ENCODE measurements at places on chromosomes 4 and X.

DNA sequence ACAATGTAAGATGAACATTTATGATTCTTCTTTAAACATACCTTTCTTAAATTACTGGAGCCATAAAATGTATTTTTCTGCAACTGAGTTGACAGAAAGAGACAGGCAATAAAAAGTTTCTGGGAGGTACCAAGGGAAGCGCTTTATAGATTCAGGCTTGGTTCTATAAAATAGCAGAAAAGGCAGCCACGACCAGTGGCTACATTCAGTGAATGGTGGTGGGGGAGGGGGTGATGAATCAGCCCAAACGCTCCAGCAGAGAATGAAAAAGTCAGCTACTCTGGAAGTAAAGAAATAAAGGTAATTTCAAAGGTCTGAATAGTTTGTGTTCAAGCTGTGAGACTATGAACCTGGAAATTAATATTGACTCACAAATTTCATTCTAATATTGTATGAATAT is 456.1 kb downstream of the KCTD8 start:
- no peak for DNase-seq

- DNase-seq, result no peak
Observed at GRCh38 chrX:2848871-2849301, 20.2 kb downstream of the GYG2 start.

DNA sequence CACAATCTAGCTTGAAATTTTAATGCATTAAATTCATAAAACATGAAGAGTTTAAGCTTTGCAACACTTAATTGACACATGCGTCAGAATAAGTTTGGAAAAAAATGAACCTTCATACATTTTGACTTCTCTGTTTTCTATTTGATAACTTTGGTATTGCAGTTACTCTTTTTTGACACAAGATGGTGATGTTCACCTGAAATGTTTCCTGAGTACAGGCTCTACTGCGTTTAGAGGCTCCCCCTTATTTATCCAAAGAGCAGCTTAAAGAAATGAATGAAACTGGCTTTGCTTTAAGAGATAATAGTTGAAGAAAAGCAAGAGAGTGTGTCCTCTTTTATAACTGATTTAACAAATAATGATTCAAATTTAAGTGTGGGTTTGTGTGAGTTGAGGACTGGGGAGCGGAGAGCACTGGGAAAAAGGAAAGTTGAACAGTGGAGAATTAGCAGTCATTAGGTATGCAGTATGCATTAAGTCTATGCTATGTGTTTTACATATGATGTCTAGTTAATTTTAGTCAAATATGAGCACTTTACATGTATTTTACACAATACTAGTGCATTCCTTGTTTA is 180.6 kb upstream of the NUDT6 start:
- peak; percentile 35 for DNase-seq

DNA sequence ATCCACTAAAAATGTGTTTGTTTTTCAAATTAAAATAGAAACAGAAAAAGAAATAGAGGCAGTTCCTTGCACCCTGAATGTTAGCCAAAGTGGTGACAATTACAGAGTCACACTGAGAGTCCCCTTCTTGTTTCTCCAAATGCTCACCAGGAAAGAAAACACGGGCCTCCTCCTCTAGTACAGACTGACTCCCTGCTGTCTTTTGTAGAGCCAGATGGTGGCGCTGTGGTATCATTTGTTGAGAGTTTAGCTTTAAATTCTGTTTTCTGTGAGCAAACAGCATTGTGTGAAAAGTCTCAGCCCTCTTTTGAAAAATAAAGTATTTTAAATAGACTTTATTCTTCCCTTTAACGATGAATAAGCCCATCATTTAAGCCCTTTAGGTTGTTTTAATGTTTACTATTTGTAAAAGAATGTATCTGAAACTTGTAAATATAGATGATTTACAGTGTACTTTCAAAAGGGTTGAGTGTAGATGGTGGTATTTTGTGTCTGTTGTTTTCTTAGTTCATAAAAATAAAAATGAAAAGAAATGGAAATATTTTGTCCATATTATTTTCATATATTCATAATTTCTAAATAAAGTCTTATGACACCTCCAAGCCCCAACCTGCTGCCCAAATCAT is 36.9 kb upstream of the ATOH1 start:
- DNase-seq, result peak; percentile 63

- DNase-seq, result no peak
Observed at GRCh38 chr4:14910411-14910810, 91.9 kb upstream of the CPEB2 start.

DNA sequence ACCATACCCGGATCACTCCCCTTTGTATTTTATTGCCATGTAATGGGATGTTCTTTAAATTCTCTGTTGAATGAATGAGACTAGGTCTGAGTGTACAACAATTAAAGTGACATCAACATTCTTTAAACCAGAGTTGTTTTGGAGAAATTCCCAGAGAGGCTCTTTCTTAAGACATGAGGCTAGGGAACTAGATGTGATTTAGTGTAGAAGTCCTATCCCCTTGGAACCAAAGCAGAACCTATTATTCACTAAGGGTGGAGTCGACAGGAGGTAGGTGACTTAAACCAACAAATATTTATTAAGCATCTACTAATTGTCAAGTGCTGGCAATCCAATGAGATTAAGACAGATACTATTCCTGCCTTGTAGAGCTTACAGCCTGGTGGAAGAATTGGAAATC is 1.7 kb downstream of the EIF1AX start:
- DNase-seq, result no peak

DNA sequence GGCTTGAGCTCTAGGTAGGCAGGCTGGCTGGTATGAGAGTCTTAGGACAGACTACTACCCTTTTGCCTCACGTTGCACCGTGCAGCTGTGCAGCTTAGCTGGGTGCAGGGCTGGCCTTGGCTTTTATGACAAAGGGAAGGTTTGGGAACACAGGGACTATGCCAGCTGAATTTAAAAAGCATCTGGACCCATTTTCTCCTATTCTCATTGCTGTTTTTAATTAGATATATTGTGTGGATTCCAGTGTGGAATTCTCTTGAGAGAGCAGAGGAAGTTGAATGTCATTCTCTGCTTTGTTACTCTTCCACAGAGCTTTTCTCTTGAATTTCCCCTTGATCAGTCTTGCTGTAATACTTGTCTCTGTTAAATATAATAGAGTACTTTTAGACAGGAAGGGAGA is 192.7 kb downstream of the ZNF330 start:
- DNase-seq, result no peak

DNA sequence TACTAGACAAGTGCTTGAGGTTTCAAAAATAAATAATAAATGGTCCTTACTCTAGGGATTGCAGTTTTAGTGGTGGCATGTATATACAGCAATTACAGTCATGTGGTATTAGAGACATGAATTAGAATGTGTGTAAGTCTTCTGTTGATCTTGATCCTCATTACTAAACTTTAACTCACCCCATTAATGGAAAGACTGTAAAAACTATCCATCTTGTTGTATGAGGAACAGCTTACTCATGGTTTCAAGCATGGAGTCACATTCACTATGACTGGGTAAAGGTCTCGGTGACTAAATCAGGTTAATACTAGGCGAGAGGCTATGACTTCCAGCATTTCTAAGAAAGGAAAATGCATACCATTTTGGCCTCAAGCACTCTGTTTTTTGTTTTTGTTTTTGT is 107.0 kb upstream of the HPGD start:
- no peak for DNase-seq

- DNase-seq, result no peak
Observed at GRCh38 chrX:69161786-69162349, 3.4 kb downstream of the PJA1 start.

GRCh38 chrX:129748305-129748704 is 9.5 kb downstream of the XPNPEP2 start:
- no peak for DNase-seq

- no peak for DNase-seq
Observed at GRCh38 chr4:55791666-55792065, 27.9 kb upstream of the EXOC1L start.

DNA sequence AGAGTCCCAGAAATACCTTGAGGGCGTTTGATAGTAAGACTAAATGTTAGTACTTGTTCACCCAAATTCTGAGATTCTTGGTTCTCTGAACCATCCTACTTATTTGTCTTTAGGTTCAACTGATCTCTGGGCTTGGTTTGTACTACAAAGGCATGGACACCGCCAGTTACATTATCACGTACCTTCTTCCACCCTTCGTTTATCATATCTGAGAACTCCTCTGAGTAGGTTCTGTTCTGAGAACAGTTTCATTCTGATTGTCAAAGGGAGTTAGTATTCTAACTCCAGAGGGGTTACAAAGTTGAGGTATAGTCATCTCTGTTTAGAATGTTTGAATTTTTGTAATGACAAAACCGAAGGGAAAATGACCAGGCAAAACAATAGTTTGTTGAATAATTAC is 19.3 kb downstream of the ZFX start:
- DNase-seq, result no peak

- no peak for DNase-seq
Observed at GRCh38 chr4:103591841-103592240, 127.9 kb downstream of the TACR3 start.

DNA sequence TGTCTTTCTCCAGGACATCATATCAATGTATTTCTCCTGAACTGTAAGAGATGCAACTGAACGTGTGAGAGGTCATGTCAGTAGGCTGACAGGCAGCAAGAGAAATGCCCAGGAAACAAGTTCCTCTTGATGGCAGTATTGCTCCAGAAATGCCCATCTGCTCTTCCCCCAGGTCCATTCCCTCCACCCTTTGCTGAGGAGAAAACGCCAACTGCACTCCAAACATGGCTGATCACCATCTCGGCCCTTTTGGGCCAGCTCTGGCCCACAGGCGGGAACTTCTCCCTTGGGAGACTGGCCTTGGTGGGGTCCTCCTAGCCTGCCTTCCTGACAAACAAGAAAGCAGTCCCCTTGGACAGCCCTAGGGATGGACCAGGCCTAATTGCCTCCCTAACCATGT is 276.5 kb upstream of the AGTR2 start:
- peak; percentile 45 for DNase-seq

GRCh38 chr4:26476545-26476944 is 13.7 kb downstream of the CCKAR start:
- DNase-seq, result no peak

DNA sequence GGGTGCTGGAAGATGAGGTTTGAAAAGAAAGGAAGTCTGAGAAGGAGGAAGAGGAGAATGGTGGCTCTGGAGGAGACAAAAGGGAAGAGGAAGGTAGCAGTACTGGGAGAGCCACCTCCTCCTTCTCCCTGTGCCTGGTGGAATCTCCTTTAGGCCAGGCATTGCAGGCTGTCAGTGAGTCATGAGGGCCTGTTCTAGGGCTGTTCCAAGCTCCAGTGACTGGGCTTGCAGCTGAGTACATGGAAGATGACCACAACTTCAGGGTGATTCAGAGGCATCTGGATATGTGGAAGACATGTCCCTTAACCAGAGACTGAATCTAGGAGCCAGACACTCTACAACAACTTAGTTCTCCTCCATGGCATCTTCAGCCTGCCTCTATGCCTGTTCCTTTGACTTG is 107.8 kb downstream of the EFNB1 start:
- DNase-seq, result no peak

DNA sequence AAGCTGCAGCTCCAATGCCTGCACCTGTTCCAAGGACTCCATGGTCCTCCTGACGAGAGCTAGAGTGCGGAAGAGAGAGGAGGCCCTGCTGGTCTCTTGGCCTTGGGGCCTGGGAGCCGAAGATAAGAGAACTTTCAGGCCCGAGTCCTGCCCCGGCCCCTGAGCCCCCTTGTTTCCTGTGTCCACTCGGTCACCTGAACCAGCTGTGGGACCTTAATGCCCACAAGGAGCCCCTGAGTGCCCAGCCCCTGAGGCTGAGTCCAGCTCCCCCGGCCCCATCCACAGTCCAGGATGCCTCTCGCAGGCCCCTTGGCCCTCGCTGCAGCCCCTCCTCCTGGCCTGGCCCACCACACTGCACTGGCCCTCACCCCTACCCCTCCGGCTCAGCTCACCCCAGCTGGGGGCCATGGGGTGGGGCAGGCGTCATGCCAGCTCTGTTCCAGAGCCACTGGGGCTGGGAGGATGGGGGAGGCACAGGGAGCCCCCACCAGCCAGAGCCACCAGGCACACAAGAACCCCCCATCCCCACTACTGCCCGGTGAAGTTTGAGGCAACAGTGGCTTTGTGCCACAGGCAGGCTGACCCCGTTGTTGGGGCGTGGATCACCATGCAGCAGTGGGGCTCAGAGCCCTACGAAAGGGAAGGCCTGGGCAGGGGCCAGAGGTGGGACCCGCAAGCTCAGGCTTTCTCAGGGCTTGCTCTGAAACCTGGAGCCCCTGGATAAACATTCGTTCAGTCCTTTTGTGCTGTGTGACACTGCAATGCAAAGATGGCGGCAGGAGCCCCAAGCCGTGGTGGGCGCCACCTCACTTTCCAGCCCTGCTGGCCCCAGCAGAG is 14.1 kb downstream of the NAT8L start:
- DNase-seq, result no peak

DNA sequence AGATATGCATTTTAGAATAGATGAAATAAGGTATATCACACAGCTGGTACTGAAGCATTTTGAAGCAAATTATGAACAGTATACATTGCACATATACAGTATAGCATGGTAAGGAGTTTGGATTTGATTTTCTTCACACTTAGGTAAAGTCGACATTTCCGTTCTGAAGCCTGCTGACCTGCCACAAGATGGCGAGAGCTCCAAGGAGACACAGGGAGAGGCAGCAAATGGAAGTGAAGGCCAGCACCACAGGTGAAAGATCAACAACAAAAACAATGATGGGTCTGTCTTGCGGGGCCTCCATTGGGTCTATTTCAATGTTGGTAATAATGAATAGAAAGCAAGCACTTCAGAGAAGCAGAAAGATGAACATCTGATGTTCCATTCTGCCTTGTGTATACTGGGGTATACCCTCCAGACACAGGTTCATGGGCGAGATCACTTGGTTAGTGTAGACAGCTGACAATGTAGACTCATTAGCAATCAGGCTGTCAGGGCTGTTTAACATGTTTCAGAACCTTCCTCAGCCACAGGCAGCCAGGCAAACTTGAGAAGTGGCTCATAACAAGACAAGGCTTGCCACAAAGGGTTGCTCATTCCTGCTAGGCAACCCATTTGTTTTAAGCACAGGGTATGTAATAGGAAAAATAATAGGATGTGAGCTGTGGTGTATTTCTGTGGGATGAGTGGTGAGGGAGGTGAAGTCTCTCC is 21.4 kb upstream of the NOX1 start:
- DNase-seq, result peak; percentile 49

DNA sequence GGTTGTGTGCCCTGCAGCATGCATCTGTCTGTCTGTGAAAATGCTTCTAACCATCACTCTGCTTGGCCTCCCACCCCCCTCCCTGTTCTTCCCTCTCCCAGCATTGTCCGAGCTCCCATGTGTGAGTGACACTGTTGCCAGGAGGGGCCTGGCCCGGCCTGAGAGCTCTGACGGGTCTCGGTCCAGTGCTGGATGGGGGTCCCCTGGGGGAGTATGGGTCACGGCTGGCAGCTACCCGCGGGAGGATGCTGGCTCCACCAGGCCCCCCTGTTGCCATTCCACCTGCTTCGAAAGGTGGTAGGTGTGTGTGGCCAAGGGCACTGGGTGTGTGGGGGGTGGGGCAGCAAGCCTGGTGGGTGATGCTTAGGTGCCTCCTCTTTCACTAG is 3.6 kb downstream of the NLGN3 start:
- no peak for DNase-seq

GRCh38 chr4:25022766-25023165 is 8.0 kb downstream of the LGI2 start:
- no peak for DNase-seq

GRCh38 chrX:9859711-9860555 is 73.7 kb downstream of the SHROOM2 start:
- DNase-seq, result no peak
